Mesendoderm (in vitro differentiated cells): ENCODE measurements at places on chromosomes 16 and 17.

- peaks cover 11% of the 10 kb centered on the region for H3K36me3 ChIP-seq
- H3K27me3 ChIP-seq: no peaks in the 10 kb centered on the region
- H3K4me1 ChIP-seq: peaks cover 1% of the 10 kb centered on the region
- no peak for DNase-seq
- no peak overlapping the region for H3K4me3 ChIP-seq
- no peak overlapping the region for H3K27ac ChIP-seq
These were observed 5.0 kb downstream of the ZNF689 start for GRCh38 chr16:30605158-30605557.

GRCh38 chr16:10971560-10971961 is 27.2 kb downstream of the CLEC16A start:
- DNase-seq: peak; percentile 96
- peak overlapping the region; percentile 13 for H3K27ac ChIP-seq
- no peak overlapping the region for H3K4me3 ChIP-seq
- H3K36me3 ChIP-seq: no peaks in the 10 kb centered on the region
- peaks cover 6% of the 10 kb centered on the region for H3K4me1 ChIP-seq

- no peaks in the 10 kb centered on the region for H3K27me3 ChIP-seq
- DNase-seq: no peak
- H3K4me1 ChIP-seq: no peaks in the 10 kb centered on the region
These were observed 54.5 kb downstream of the NACA2 start for GRCh38 chr17:61536422-61536955.

- DNase-seq: no peak
- H3K27me3 ChIP-seq: peaks cover 2% of the 10 kb centered on the region
- no peaks in the 10 kb centered on the region for H3K4me1 ChIP-seq
- H3K27ac ChIP-seq: no peak overlapping the region
- H3K4me3 ChIP-seq: no peak overlapping the region
These were observed 3.8 kb downstream of the TTYH2 start for GRCh38 chr17:74217037-74217730.

DNA sequence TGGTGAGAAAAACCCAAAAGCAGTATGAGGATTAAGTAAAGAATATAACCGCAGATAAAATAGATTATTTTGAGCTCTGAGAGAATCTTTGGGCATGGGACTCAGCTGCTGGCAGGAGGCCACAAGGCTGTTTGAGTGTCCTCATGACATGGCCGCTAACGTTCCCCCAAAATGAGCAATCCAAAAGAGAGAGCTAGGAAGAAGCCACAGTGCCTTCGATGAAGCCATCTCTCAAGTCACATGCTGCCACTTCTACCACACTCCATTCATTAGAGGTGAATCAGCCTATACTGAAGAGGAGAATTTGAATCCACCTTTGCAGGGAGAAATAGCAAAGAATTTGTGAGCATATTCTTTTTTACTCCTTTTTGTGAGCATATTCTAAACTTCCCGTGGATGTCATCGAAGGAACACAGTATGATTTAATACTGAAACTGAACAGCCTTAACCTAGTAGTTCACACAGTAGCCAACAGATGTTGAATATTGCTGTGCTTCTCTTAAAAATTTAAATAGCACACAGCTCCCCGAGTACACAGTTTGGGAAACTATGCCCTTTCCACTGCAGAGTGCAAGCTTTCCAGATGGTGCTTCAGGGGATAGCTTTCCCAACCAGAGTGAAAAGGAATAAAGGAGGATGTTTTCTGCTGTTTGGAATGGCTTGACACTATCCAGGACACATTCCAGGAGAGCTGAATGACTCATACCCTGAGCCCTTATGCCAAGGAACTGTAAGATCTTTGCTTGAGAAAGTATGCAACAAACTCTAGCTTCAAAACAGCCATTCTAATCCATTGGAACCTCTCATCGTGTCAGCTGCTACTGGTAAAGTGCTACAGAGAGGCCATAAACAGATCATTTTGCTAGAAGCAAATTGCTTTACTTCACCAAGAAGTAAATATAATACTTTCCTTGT is 33.9 kb downstream of the ANKFY1 start:
- H3K27ac ChIP-seq: no peak overlapping the region
- peaks cover 4% of the 10 kb centered on the region for H3K36me3 ChIP-seq

GRCh38 chr17:4465786-4466185 is 32.0 kb downstream of the SPNS3 start:
- H3K4me1 ChIP-seq: no peaks in the 10 kb centered on the region
- no peak for DNase-seq
- no peaks in the 10 kb centered on the region for H3K27me3 ChIP-seq
- H3K4me3 ChIP-seq: no peak overlapping the region
- no peak overlapping the region for H3K27ac ChIP-seq

- H3K27ac ChIP-seq: no peak overlapping the region
- H3K27me3 ChIP-seq: no peaks in the 10 kb centered on the region
- no peak overlapping the region for H3K4me3 ChIP-seq
- no peaks in the 10 kb centered on the region for H3K36me3 ChIP-seq
- no peak for DNase-seq
These were observed 288.6 kb downstream of the SNX29 start for GRCh38 chr16:12265108-12265507.

DNA sequence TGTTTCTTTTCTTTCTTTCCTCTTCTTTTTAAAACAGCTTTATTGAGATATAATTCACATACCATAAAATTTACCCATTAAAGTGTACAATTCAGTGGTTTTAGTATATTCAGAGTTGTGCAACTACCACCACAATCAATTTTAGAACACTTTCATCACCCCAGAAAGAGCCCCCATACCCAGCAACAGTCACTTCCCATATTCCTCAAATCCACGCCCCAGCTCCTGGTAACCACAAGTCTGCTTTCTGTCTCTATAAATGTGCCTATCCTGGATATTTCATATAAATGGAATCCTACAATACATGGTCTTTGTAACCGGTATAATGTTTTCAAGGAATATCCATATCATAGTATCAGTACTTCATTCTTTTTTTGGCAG is 19.4 kb downstream of the RARA start:
- no peak for DNase-seq
- H3K36me3 ChIP-seq: no peaks in the 10 kb centered on the region
- no peaks in the 10 kb centered on the region for H3K4me1 ChIP-seq
- no peak overlapping the region for H3K4me3 ChIP-seq
- H3K27me3 ChIP-seq: no peaks in the 10 kb centered on the region

DNA sequence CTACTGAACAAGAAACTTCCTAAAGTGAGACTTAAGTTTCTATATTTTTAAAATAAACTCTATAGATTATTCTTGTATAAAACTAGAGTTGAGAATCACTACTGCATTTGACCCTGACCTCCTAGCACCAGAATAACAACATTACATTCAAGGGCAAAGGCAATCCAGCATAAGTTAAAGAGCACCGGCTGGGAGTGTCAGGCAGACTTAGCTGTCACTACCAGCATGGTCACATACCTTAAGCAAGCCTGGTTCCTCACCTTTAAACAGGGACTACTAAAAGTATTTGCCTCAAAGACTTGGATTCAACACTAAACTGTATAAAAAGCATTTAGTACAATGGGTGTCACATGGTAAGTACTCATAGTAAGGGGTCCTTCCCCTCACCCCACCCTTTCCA is 90.4 kb downstream of the SSH2 start:
- DNase-seq: no peak
- H3K4me1 ChIP-seq: no peaks in the 10 kb centered on the region
- no peak overlapping the region for H3K4me3 ChIP-seq

- no peak for DNase-seq
- H3K27me3 ChIP-seq: no peaks in the 10 kb centered on the region
- H3K36me3 ChIP-seq: no peaks in the 10 kb centered on the region
- H3K27ac ChIP-seq: no peak overlapping the region
These were observed 18.3 kb upstream of the CACNG4 start for GRCh38 chr17:66946251-66946650.

GRCh38 chr17:56440419-56440818 is 153.1 kb upstream of the NOG start:
- H3K27ac ChIP-seq: no peak overlapping the region
- H3K36me3 ChIP-seq: no peaks in the 10 kb centered on the region
- DNase-seq: no peak
- H3K4me3 ChIP-seq: no peak overlapping the region

DNA sequence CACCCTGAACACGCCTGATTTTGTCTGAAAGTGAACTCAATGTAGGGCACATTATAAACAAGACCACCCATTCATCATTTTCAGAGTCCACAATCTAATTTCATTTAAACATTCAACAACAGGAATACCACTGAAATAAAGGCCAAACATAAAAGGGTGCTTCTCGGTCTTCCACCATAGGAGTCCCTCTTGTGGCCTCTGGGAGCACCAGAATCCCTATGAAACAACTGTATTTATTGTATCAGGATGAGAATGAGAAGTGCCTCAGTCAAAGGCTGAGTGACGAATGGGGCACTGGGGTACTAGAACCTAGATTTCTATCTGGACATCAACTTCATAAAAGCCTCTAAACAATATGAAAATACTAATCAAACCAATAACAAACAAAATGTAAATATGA is 40.4 kb downstream of the NXPH3 start:
- H3K4me3 ChIP-seq: no peak overlapping the region
- no peak overlapping the region for H3K27ac ChIP-seq
- H3K36me3 ChIP-seq: peaks cover 2% of the 10 kb centered on the region
- H3K27me3 ChIP-seq: no peaks in the 10 kb centered on the region
- peak; percentile 25 for DNase-seq

DNA sequence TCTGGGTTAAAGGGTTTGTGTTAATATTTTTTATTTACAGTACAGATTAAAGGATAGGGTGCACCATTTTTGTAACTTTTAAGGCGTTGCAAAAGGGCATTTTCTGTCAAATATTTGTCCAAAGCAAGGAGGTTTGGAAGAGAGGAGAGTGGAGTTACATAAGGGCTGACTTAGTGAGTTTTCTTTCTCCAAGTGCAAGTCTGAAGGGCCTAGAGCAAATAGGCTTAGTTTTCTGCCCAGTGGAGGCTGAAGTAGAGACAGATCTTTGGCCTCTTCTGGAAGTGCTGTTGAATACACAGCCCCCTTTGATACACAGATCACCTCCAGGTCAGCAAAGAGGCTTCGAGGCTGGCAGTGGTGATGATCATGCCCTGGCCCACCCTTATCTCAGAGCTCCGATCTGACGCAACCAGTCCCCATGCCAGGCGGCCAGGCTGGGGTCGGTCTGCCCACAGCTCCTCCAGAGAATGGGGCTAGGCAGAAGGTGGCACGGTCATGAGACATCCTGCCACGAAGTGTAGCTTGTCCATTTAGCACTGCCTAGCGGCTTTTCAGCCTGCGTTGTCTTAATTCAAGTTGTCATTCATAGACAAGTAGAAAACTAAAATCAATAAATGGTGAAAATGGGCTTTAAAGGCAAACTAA is 79.5 kb upstream of the IRX3 start:
- H3K4me3 ChIP-seq: no peak overlapping the region
- no peaks in the 10 kb centered on the region for H3K27me3 ChIP-seq
- no peak overlapping the region for H3K27ac ChIP-seq
- peaks cover 5% of the 10 kb centered on the region for H3K4me1 ChIP-seq

DNA sequence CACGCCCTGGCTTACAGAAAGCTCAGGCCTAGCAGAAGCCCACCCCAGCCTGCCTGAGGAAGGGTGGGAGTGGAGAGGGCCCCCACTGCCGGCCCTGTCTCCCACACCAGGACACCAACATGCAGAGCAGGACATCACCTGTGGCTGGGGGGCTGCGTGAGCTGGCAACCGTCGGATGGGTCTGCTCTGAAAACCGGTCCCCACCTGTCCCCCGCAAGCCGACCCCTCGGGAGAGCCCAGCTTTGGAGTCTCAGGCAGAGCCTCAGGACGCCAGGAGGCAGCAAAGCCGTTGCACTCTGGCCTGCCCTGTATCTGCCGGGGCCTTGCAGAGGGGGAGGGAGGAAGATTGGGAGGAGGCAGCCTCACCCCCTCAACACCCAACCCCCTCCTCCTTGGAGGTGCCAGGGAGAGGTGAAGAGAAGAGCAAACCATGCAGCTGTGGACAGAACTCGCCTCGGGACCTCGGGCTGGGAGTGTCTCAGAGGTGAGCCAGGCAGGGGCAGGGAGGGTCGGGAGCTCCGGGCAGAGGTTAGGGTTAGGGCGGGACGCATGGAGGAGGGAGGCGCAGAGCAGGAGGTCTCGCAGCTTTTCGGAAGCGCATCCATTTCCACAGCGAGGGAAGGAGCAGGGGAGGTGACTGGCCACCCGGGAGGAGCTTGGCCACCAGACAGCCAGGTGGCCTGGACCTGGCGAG is 30.4 kb upstream of the ZC3H18 start:
- peak; percentile 39 for DNase-seq
- no peak overlapping the region for H3K4me3 ChIP-seq
- H3K27ac ChIP-seq: no peak overlapping the region
- peaks cover 2% of the 10 kb centered on the region for H3K4me1 ChIP-seq

- H3K4me3 ChIP-seq: no peak overlapping the region
- no peak overlapping the region for H3K27ac ChIP-seq
- no peaks in the 10 kb centered on the region for H3K36me3 ChIP-seq
These were observed 53.2 kb upstream of the TNRC6C start for GRCh38 chr17:77905266-77905665.

DNA sequence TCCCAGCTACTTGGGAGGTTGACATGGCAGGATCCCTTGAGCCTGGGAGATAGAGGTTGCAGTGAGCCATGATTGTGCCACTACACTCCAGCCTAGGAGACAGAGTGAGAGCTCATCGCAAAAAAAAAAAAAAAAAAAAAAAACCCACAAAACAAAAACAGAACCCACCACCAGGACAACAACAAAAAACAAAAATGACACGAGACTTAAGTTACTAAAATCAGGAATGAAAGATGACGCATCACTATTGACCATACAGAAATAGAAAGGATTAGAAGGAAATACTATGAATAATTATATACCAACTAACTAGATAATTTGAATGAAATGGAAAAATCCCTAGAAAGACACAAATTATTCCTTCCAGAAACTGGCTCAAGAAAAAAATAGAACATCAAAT is 432.4 kb upstream of the PMFBP1 start:
- no peaks in the 10 kb centered on the region for H3K36me3 ChIP-seq
- no peak overlapping the region for H3K27ac ChIP-seq
- no peaks in the 10 kb centered on the region for H3K4me1 ChIP-seq
- DNase-seq: no peak

DNA sequence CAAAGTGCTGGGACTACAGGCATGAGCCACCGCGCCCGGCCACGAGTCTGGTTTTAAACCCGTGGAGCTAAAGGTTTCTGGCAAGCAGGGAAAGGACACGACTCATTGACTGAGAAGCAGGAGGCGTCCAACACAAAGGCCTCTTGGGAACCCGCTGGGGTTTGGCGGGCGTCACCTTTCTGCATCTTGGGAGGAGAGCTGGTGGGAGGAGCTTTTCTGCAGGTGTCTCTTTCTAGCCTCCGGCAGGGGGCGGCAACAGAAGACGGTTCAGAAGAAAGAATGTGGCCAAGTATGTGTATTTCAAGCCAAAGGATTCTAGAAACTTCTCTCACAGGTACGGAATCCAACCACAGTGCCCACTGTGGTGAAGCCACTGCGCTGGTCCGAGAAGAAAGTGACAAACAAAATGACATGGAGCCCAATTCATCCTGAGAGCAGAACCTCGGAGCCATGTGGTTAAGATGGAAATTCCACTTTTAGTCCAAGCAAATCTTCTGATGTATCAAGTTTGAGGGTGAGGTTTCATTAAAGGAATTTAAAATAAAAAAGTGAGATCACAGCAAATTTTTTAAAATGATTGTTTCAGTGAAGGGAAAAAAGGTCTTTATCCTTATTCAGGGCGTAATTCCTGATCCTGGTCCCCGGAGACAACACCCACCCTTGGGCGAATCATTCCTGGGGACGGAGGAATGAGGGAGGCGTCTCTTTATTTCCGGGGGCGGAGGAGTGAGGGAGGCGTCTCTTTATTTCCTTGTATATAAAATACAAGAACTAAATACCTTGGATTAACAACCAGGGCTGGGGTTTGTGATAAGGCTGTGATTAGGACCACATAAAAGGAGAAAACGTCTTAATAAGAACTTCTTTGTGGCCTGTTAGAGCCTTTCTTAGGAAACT is 97.6 kb downstream of the MRM3 start:
- H3K4me3 ChIP-seq: no peak overlapping the region
- H3K4me1 ChIP-seq: peaks cover 17% of the 10 kb centered on the region
- no peaks in the 10 kb centered on the region for H3K27me3 ChIP-seq
- DNase-seq: peak; percentile 99
- H3K36me3 ChIP-seq: no peaks in the 10 kb centered on the region
